Stimulated activated naive CD4-positive, alpha-beta T cell treated with Interleukin-2 at 50 U/mL for 16 hours (primary cell): ENCODE measurements at places on chromosomes 1 and 21.
A peak's percentile ranks its signal among the peaks of the same experiment; 100 is the strongest.

DNA sequence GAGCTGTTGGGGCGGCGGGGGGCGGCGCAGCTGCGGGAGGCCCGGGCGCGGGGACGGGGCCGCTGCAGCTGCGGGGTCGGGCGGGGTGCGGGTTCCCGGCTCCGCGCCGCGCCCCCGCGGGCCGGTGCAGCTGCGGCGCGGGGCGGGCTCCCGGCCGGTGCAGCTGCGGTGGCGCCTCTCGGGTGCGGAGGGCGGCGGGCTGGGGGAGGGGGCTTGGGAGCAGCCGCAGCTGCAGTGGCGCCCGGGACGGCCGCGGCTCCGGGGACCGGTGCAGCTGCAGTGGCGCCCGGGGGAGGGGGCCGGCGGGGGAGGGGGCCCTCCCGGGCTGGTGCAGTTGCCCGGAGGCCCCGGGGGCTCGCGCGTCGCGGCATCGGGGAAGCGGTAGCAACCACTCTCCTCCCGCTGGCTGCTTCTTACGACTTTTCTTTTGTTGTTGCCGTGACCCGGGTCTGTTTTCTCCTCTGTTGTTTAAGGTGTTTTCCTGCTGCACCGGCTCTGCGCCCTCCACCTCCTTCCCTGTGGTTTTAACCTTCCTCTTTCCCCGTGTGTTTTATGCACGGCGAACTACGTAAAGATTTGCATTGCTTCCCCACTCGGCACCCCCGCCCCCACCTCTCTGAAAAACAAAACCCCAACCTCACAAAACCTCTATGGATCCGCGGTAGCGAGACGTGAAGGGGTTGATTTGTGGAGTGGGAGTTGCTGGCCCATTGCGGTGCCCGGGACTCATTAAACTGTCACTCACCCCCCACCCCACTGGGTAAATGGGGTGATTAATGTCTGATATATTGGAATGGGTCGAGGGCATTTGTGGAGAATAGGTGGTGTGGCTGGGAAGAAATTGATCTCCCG is 1.7 kb upstream of the ZBTB18 start:
- DNase-seq: peak; percentile 38

- DNase-seq: no peak
Observed at GRCh38 chr1:32539584-32540571, 651 bp downstream of the ZBTB8A start.

- no peak for DNase-seq
Observed at GRCh38 chr21:30340714-30341573, 3.5 kb upstream of the KRTAP27-1 start.

GRCh38 chr1:234672349-234673135 is 62.6 kb upstream of the IRF2BP2 start:
- no peak for DNase-seq

DNA sequence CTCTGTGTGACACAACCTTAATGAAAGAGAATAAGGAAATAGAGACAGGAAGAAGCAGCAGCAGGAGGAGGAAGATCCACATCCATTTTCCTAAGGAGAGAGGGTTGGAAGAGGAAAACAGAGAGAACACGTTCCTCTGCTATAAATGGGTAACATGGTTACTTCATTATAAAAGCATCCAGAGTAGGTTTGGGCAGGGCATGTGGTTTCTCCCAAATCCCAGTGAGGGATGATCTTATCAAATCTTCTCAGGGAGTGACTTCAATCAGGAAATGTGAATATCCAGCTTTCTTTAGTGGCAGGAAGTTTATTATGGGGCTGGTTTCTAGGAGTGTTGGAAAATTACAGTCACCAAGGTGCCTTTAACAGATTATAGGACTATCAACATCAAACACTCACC is 11.1 kb downstream of the CYP2J2 start:
- DNase-seq: no peak

DNA sequence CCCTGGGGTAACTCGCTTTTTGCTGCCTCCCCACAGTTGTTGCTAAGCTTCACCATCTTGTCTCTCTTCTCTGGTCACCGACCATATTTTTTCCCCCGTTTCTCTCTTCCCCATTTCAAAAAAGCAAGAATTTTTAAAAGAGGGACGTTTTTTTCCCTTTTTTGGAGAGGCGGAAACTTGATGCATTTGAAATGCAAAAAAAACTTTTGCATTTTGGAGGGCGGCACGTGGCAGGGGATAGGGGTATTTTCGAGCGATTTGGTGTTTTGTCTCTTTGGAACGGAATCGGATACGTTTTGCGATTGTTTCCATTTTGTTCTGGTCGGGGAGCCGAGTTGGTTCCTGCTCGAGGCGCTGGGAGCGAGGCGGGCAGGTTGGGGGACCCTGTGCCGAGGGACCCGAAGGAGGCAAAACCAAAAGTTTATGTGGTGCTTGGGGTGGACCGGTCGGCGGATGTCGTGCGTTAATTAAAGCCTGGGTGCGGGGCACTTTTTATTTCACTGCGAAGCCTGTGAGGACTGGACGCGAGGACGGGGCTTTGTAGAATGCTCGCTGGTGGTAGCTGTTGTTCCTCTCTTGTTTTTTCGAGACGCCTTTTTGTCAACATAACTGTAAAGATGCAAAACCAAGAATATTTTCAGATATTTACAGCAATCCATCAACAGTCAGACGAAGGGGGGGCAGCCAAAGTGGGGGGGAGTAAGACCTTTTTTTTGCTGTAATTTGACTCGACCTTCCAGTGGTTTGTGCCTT is 884 bp downstream of the H3-3A start:
- DNase-seq: peak; percentile 36

GRCh38 chr1:119853155-119853554 is 41.9 kb upstream of the REG4 start:
- DNase-seq: no peak

GRCh38 chr1:207335695-207336363 is 14.4 kb downstream of the CD55 start:
- DNase-seq: no peak

- no peak for DNase-seq
Observed at GRCh38 chr1:53024117-53024516, 37.9 kb upstream of the PODN start.

DNA sequence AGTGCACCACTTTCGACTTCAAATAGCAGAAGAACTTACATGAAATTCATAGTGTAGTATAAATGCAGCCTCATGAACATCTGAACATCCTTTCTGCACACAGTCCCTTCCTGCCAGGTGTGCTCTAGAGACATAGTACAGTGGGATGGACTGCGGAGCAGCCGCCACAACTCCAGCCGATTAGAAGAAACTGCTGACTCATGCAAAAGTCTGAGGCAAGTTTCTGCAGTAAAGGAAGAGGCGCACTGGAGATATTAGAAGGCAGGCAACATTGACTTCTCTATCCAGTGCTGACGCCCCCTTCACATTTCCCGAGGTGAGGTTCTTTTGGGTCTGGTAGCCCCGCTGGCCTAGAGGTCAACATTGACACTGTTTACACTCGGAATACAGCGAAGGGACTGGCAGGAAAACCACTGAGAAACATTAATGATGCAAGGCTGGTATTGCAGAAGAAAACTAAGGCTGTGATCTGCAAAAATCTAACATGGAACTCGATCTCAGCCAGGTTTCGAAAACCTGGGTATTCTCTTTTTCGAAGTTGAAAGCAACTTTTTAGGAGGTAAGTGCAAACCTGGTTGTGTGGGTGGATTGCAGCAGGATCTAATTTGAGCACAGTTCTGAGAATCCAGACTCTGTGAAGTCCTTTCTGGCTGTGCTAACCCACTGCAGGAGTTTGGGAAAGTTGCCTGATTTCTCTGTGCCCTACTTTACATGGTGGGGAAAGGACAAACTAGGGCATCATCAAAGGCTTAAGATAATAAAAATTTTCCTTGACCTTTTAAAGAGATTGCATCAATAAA is 90.7 kb downstream of the CDC7 start:
- DNase-seq: no peak
